ENCODE measurements at places on chromosomes 5 and 9. TPM values are rescaled to one million over a fixed set of nuclear protein-coding genes. Genes with fewer than 3 reads are reported as not detected.

- no peak for DNase-seq
- H3K4me3 ChIP-seq = no peak overlapping the region
- H3K27ac ChIP-seq = no peak overlapping the region
- no peaks in the 10 kb centered on the region for H3K4me1 ChIP-seq
- no peaks in the 10 kb centered on the region for H3K27me3 ChIP-seq
Observed at GRCh38 chr9:99182356-99182755, 39.4 kb downstream of the ALG2 start.

GRCh38 chr5:86879086-86879485 is 261.3 kb downstream of the COX7C start:
- H3K27ac ChIP-seq = no peak overlapping the region
- no peaks in the 10 kb centered on the region for H3K4me1 ChIP-seq
- no peak overlapping the region for H3K4me3 ChIP-seq
- DNase-seq = no peak
- no peaks in the 10 kb centered on the region for H3K27me3 ChIP-seq

- no peak for DNase-seq
- no peaks in the 10 kb centered on the region for H3K27me3 ChIP-seq
- no peak overlapping the region for H3K27ac ChIP-seq
- H3K36me3 ChIP-seq = no peaks in the 10 kb centered on the region
- H3K4me3 ChIP-seq = no peak overlapping the region
- H3K4me1 ChIP-seq = peaks cover 34% of the 10 kb centered on the region
Observed at GRCh38 chr5:143347046-143347445, 56.4 kb downstream of the NR3C1 start.

Gene GPR21
- 0.98 TPM for total RNA-seq

Gene MUSK
- 0.22 TPM for total RNA-seq

GRCh38 chr9:72749276-72749675 is 203.6 kb downstream of the ALDH1A1 start:
- H3K36me3 ChIP-seq = no peaks in the 10 kb centered on the region
- H3K4me1 ChIP-seq = no peaks in the 10 kb centered on the region
- DNase-seq = no peak
- no peak overlapping the region for H3K4me3 ChIP-seq

DNA sequence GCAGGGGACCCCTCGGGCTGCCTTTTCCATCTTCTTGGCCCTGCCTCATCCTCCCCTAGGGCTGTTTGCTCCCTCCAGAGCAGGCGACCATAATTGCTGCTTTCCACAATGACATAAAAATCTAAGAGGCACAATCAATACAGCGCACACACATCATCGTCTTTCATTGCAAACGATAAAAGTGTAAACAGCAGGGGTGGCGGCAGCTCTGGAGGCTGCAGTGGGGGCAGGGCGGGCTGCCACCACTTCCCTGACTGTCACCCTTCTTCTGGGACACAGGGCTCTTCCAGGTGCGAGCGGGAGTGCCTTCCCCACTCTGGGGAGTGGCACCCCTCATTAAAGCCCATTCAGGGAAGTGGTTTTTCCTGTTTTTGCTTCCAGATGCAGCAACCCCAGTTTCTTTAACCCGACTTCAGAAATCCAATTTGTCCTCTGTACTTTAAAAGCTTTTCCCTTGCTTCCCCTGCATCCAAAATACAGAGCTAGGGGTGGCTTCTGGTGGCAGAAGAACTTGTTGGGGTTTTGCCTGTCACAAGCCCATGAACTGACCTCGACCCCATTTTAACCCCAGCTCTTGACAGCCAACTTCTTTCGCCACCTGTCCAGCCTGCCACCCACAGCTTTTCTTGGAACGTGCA is 45.7 kb downstream of the TSPAN17 start:
- no peaks in the 10 kb centered on the region for H3K4me1 ChIP-seq
- DNase-seq = no peak

DNA sequence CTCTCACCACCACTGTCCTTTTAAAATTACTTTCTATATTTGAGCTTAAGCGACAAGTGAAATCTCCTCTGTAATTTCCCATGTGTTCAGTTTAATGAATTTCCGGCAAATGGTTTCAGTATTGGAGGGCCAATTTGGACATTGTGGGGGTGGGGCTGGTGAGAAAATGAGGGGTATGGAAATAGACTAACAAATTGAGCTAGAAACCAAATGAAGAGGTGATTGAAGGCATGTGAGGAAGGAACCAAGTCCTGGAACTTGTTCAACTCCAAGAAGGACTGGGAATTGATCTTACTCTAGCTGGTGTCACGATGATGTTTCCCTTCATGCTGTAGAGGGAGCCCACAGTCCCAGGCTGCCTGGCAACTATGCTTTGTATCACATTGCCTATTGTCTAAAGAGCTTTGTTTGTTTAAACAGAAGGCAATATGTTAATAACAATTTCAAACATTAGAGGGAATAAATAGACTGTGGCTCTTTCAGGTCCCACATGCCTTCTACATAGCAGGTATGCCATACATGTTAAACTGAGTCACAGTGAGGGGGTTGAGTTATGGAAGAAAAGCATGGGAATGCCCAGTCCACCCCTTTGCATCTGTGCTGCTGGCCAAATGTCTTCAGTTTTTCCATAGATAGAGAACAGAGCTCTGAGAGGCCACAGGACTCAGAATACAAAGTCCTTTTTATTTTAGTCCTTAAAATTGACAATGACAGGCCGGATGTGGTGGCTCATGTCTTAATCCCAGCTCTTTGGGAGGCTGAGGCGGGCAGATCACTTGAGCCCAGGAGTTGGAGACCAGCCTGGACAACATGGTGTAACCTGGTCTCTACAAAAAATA is 25.0 kb upstream of the MATR3 start:
- peak overlapping the region; percentile 47 for H3K27ac ChIP-seq
- no peaks in the 10 kb centered on the region for H3K27me3 ChIP-seq
- no peaks in the 10 kb centered on the region for H3K36me3 ChIP-seq
- peaks cover 17% of the 10 kb centered on the region for H3K4me1 ChIP-seq
- H3K4me3 ChIP-seq = no peak overlapping the region

Gene GIN1
- 8.8 TPM for total RNA-seq

DNA sequence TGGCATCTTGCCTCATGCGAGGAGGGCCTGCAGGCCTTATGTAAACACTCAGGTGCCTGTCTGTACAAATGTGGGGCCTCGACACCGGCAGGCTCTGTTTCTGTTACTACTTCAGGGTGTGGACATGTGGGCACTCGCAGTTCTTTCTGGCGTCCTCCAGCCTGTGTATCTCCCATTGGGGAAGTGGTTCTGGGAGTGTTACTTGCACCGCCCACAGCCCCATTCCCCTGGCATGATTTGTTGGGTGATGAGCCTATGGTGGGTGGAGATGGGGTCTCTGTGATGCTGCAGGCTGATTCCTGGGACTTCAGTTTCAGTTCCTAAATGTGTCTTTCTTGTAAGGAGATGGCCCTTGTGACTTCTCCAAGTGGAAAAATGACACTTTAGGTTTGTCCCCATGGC is 82.1 kb upstream of the PITX1 start:
- H3K4me3 ChIP-seq = no peak overlapping the region
- no peaks in the 10 kb centered on the region for H3K27me3 ChIP-seq
- DNase-seq = no peak
- no peaks in the 10 kb centered on the region for H3K4me1 ChIP-seq
- H3K27ac ChIP-seq = no peak overlapping the region

Gene ACER2
- 7.4 TPM for total RNA-seq

Gene SLC25A48
- 75.1 TPM for total RNA-seq

GRCh38 chr5:143262393-143263174 is 140.9 kb downstream of the NR3C1 start:
- H3K27ac ChIP-seq = no peak overlapping the region
- H3K4me3 ChIP-seq = no peak overlapping the region
- no peak for DNase-seq
- H3K27me3 ChIP-seq = no peaks in the 10 kb centered on the region
- no peaks in the 10 kb centered on the region for H3K4me1 ChIP-seq

Gene TRPM3
- total RNA-seq = 8.1 TPM

Gene MEGF9
- total RNA-seq = 85.5 TPM

- H3K4me3 ChIP-seq = no peak overlapping the region
- H3K4me1 ChIP-seq = peaks cover 22% of the 10 kb centered on the region
- H3K36me3 ChIP-seq = no peaks in the 10 kb centered on the region
- no peaks in the 10 kb centered on the region for H3K27me3 ChIP-seq
- no peak overlapping the region for H3K27ac ChIP-seq
Observed at GRCh38 chr5:132298298-132299212, 4.4 kb downstream of the SLC22A4 start.

- no peak overlapping the region for H3K27ac ChIP-seq
- H3K4me3 ChIP-seq = no peak overlapping the region
- H3K36me3 ChIP-seq = no peaks in the 10 kb centered on the region
- H3K27me3 ChIP-seq = no peaks in the 10 kb centered on the region
Observed at GRCh38 chr5:1652873-1653697, 129.3 kb upstream of the LPCAT1 start.

All from tibial nerve (tissue), 4 donors.